ENCODE measurements at places on chromosomes 12 and 14.

- DNase-seq, result no peak
Measured at GRCh38 chr14:30680036-30680435, 57.9 kb downstream of the SCFD1 start.

GRCh38 chr12:108683906-108684556 is 47.3 kb downstream of the CORO1C start:
- no peak for DNase-seq

- DNase-seq, result no peak
Measured at GRCh38 chr14:21071225-21072030, 1.3 kb downstream of the ARHGEF40 start.

DNA sequence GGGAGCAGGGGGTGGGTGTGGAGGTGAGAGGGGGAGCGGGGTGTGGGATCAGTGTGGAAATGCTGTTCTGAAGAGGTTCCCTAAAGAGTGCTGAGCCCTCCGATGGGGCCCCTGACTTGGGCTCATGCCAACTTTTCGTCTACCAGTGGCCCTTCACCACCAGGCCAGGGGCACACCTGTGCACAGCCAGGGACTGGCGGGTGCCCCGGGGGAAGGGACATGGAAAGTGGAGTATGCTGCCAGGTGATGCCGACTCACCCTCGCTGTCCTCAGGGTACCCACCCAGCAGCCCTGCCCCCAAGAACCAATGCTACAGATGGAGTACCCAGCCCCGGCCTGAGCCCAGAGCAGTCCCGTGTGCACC is 26.2 kb downstream of the AMN start:
- DNase-seq, result no peak

DNA sequence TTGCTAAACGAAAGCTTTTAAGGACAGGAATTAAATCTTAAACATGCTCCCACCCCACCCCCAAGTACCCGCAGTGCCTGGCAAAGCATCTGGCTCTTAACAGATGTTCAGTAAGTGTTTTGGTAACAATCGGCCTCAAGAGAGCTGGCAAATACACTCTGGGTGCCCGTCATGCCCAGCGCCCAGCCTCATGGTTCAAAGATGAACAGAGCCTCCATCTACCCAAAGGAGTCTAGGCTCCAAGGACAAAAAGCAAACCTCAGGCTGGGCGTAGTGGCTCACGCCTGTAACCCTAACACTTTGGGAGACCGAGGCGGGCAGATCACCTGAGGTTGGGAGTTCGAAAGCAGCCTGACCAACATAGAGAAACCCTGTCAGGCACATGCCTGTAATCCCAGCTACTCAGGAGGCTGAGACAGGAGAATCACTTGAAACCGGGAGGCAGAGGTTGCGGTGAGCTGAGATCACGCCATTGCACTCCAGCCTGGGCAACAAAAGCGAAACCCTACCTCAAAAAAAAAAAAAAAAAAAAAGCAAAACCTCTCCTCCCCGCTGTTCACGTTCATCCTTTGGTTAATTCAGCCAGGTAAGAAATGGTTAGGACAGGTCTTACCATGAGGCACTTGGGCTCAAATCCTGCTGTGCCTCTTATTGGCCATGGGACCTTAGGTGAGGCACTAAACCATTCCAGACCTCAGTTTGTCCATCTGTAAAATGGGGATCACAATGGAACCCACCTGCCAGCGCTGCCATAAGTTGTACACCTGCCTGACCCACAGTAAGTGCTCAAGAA is 151.3 kb downstream of the BCL11B start:
- no peak for DNase-seq

DNA sequence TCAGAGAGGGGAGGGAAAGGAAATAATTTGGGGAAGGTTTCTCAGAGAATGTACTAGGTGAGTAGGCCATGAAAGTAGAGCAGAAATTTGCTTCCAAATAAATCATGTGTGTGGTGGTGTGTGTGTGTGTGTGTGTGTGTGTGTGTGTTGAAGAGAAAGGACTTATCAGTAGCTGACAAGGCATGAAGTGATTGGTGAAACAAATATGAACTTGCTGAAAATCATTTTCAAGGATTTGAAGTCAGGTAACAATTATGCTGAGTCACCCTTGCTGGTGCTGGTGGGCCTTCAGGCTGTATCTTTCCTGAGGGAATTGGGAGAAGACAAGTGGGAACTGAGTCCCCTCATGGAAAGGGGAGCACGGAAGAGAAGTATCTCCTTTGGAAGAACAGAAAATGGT is 55.5 kb downstream of the HSD17B6 start:
- no peak for DNase-seq

- DNase-seq, result no peak
Measured at GRCh38 chr12:1013618-1014489, 22.8 kb downstream of the ERC1 start.

- no peak for DNase-seq
Measured at GRCh38 chr14:99791476-99792209, 1.6 kb upstream of the EML1 start.

DNA sequence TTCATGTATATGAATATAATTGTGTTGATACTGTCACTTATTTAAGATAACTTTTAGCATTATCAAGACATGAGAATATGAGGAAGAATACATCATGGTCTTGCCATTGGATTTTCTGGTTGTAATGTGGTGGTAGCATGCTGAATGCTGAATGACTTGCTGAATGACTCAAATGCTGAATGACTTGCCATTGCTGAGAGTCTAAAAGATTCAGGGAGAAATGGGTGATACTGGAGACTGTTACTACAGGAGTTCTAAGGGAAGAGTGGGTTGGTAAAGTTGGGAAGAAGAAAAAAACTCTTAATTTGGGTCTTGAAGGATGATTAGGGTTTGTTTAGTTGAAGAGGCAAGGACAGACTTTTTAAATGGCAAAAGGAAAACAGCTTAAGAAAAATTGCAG is 72.1 kb upstream of the MANSC4 start:
- no peak for DNase-seq

GRCh38 chr14:87640553-87640952 is 352.4 kb downstream of the GALC start:
- DNase-seq, result no peak

DNA sequence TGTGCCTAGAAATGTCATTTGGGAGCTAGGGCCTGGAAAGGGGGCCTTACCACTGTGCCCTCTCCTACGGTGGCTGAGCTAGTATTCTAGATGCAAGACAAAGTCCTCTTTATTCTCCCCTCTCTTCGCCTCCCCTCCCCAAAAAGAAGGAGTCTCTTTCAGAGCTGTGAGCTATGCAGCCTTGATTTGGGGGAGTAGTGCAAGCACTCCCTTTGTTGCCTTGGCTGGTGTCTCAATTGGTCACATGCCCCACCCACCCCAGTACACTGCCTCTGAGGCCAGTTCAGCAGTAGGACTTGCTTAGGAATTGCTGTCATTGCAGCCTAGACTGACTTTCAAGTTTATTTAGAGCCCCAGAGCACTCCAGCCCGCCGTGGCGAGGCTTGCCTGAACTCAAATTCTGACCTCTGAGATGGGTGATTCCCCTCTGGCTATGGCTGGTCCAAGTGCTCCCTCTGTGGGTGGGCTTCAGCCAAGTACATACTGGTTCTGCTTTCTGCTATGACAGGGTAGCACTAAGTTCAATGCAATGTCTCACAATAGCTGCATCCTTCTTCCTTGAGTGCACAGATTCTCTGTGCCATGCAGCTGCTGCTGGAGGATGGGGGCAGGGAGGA is 37.0 kb upstream of the FBXO33 start:
- DNase-seq, result no peak

DNA sequence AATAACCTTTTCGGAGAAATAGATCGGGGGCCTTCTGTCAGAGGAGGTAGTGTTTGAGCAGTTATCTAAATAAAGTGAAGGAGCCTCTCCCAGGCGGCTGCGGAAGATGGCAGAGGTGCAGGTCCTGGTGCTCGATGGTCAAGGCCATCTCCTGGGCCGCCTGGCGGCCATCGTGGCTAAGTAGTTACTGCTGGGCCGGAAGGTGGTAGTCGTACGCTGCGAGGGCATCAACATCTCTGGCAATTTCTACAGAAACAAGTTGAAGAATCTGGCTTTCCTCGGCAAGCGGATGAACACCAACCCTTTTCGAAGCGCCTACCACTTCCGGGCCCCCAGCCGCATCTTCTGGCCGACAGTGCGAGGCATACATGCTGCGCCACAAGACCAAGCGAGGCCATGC is 186.1 kb downstream of the KTN1 start:
- no peak for DNase-seq

GRCh38 chr14:98507264-98507663 is 764.7 kb downstream of the BCL11B start:
- no peak for DNase-seq

GRCh38 chr12:91073426-91073825 is 15.6 kb upstream of the KERA start:
- DNase-seq, result no peak

- no peak for DNase-seq
Measured at GRCh38 chr12:31655792-31656191, 3.7 kb upstream of the ETFBKMT start.

DNA sequence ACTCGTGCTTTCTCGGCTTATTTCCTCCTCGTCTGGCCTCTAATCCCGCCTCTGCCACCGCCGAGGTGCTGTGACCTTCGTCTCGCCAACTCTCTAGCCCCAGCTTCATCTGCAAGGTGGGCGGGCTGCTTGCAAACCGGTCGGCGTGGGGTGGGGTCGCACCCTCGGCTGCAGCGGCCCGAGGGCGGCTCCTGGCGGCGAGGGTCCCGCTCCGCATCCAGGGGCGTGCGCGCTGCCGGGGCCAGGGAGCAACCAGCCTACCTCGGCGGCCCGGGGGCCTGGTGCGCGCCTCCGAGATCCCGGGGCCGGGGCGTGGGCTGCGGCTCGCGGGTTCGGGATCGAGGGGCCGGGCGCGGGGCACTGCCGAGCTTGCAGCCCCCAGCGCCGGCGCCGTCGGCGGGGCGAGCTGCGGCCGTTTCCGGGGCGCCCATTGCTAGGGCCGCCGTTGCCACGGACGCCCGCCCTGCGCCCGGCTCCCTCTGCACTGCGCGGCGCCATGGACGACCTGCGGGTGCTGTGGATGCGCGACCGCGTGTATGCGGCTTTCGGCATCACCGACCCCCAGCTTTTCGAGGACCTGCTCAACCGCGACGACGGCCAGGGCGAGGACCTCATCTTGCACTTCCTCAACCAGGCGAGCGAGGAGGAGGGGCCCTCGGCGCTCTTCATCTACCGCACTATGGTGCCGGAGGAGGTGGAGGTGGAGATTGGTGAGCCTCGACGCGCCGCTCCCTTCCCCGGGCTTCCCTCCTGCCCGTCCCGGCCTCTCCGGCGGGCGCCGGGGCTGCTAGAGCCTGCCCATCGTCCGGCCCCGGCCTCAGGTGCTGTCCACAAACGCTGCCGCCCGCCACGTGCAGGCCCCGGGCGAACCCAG is at the start of gene DNAH10:
DNAH10 (plus strand) TSS at position 461 of the 874 bp plus-strand sequence; CDS start at position 497, 36 bp downstream.
- DNase-seq, result no peak

GRCh38 chr14:39451811-39452210 is 19.6 kb upstream of the FBXO33 start:
- DNase-seq, result no peak

GRCh38 chr12:45121224-45121623 is 70.3 kb upstream of the DBX2 start:
- DNase-seq, result no peak

DNA sequence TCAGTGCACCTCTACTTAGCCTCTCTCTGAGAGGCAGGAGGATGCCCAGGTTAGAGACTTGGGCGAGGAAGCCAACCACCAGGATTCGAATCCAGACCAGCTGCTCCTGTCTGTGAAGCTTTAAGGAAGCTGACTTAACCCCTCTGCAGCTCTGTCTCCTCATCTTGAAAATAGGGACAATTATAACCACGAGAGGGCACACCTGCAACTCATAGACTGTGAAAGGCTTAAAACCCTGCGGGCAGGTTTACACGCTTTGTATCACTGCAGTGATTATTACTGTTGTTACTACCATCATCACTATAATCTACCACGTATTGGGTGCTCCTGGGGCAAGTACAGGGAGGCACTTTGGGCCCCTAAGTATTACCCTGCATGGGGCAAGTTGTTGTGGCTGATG is 379.8 kb downstream of the VRK1 start:
- DNase-seq, result no peak

GRCh38 chr12:46825591-46826414 is at the start of gene SLC38A4:
Gene SLC38A4, minus strand, starts transcription at chr12:46825997. Its CDS starts 32,926 bp downstream, at chr12:46793071.
- no peak for DNase-seq

- DNase-seq, result no peak
Measured at GRCh38 chr12:11884706-11885105, 186.0 kb upstream of the BCL2L14 start.

GRCh38 chr12:124928095-124928911 is 13.9 kb upstream of the UBC start:
- DNase-seq, result no peak

Data from stimulated activated CD4-positive, alpha-beta T cell treated with anti-CD3 and anti-CD28 coated beads, Interleukin-1b, Interleukin-23, amount 100 ng/mL, for 1 hour (primary cell).